ENCODE measurements at places on chromosomes 13 and 19.

DNA sequence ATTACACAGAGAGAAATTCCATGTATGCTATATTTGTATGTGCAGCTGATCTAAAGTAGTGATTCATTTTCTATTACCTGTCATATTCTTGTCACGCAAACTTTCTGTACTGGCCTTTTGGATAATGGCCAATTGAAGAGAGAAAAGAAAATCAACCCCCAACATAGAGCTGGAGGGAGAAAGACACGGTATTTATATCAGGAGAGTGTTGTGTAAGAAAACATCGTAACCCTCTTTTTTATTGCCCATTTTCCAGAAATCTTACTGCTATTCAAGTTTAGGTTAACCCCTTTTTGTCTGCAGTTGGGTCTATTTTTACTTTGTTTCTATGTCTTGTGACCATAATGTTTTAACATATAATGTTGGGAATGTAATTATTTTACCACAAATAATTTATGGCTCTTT lies 27.9 kb downstream of the DGKH start:
- no peak for DNase-seq

GRCh38 chr19:49637821-49638738 lies 1.9 kb downstream of the RRAS start:
- DNase-seq: no peak

- DNase-seq: peak; percentile 12
These were observed 13.3 kb upstream of the LEUTX start for GRCh38 chr19:39765091-39766076.

GRCh38 chr13:87814403-87814802 lies 143.2 kb downstream of the SLITRK5 start:
- DNase-seq: no peak

DNA sequence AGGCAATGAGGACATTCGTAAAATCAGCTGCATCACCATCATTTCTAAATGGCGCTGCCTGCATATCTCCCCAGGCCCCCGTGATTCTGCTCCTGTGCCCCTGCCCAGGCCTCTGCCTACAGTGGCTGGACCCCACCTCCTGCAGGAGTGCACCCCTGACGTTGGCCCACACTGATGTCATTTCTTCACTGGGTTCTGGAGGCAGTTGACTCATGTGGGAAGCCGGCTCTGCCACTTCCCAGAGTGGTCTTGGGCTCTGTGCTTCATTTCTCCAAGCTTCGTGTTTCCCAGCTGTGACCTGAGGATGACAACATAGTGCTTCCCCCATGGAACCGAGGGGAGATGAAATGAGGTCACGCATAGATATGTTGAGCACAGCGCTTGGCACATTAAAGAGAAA lies 19.9 kb downstream of the CCNE1 start:
- no peak for DNase-seq

DNA sequence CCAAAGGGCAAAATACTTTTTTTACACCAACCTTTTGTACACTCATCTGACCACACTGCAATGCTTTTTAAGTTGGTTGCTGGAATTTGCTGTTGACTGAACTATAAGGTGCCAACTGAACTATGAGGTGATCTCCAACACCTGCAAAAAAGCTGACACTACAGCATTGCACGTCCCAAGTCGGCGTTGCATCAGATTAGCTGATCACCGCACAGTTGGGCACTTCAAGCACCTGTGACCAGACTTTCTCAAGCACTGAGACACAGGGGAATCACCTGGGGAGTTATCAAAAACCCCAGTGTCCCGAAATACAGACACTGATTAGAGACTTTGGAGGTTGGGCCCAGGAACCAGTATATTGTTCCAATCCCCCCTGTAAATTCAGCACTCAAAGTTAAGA lies 1.1 kb downstream of the NLRP11 start:
- no peak for DNase-seq

Measured in stimulated activated CD4-positive, alpha-beta T cell treated with anti-CD3 and anti-CD28 coated beads, TNF-alpha, amount 100 ng/mL, for 4 hours (primary cell).